AG04450 (cell line): ENCODE measurements at places on chromosomes 11 and 22.

DNA sequence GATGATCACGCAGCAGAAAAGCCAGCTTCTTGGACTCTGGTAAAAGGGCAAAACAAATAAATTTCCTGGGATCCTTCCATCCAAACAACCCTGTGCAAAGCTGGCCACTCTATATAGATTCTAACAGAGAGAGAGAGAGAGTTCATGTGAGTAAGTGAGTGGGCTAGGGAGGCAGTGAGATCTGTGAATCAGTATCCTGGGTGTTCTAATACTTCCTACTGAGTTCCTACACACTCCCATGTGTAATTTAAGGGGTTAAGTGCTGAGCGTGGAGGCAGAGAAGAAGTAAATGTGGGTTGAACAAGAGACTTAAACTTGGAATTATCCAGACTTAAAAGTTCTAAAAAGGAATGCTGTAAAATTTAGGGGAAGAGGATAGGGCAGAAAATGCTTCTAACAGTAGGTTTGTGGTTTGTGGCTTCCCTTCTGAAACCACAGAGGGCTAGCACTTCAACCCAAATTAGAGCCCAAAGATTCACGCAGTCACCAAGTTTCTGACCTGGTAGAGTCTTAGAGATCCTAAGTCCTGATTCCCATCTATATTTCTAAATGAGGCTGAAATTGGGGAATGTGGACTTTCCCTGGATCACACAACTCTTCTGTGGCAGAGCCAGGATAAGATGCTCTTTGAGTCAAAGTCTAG, 413.9 kb downstream of the TENM4 start:
- no peak for DNase-seq

DNA sequence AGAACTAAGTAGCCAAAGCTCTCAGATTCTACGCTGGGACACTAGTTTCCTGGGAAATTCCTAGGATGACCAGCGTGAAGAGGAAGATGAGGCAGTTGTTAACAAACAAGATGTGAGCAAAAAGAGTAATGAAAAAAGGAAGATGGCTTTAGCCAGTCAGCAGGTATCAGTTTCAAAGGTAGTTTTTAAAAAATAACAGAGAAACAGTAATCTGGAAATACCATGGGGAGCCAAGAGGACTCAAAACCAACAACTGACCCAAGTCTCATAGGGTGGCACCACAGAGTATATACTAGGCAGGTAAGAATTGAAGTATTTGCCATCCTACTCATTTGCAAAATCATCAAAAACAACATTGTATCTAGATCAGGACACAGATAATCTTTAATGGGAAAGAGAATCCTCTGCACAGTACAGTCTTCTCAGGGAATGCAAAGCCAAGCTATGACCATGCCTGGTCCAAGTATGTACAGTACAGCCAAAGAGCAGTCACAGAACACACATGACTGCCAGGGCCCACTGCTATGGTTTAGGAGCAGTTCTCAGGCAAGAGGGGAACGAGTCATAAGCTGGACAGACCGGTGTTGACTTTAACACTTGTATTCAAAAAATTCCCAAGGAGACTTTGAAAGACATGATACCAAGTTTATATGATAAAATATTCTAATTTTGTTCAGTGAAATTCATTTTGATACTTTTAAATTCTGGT, 20.6 kb downstream of the MSANTD4 start:
- DNase-seq: no peak

DNA sequence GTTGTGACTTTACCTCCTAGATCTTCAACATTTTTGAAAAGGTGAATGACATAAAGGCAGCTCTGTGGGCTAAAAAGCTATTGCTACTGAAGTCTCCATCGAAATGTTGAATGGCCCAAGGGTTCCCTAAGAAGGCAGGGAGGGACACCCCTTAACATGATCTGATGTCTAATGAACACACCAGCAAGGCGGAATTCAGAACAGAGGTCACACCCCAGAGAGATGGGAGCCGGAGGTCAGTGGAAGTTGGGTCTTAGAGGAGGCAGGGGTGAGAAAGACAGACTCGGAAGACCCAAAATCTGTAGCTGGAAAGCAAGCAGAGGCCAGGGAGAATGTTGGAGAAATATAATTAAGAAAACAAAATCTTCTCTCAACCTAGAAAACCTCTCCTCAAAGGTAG, 79.0 kb downstream of the TRIM29 start:
- no peak for DNase-seq

DNA sequence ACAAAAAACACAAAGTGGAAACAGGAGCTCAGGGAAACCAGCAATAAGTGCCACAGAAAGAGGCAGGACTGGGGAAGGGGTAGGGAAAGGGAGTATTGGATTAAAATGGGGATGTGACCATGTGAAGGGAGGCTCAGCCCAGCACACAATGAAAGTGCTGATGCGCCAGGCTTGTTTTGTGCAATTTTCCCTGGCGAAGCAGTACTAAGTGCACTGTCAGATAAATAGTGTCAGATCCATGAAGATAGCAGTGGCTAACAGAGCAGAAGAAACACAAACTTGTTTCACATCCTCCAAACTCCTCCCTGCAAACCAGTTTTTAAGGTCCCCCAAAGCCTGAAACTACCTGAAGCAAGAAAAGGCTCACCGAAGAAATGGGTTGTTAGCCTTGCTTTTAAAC, 50.7 kb upstream of the RAPSN start:
- DNase-seq: no peak

- DNase-seq: no peak
Measured at GRCh38 chr11:47087801-47088200, 88.9 kb downstream of the ARFGAP2 start.

- no peak for DNase-seq
Measured at GRCh38 chr11:35734669-35735410, 72.3 kb downstream of the TRIM44 start.

DNA sequence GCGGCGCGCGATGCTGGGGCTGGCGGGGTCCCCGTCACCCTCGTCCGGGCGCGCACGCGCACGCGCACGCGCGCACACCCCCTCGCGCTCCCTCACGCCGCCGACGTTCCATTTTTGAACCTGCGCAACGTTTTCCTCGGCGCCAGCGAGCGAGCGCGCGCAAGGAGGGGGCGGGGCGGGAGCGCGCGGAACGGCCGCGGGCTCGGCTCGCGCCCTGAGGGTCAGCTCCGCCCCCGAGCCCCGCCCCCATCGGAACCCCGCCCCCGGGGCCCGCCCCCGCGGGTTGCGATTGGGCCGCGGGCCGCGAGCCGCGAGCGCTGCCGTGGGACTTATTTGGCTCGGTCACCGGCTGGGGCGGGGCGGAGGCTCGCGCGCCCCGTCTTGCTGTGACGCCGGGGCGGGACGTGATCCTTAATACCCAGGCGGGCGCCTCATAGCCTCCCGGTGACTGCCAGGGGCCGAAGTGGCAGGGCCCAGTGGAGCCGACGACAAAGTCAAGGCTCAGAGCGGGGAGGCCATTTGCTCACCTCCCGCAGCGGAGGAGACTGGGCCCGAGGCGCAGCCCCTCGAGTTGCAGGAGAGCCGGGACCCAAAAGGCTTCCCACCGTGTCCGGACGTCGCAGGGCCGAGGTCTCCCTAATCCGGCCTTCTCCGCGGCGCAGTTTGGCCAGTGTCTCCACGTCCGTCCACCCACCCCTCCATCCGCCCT, at the start of gene CBX7:
TSS of gene CBX7 (minus strand) at position 170 of the 709 bp plus-strand sequence. CDS start 236 bp downstream, outside the sequence.
- DNase-seq: peak; percentile 47

DNA sequence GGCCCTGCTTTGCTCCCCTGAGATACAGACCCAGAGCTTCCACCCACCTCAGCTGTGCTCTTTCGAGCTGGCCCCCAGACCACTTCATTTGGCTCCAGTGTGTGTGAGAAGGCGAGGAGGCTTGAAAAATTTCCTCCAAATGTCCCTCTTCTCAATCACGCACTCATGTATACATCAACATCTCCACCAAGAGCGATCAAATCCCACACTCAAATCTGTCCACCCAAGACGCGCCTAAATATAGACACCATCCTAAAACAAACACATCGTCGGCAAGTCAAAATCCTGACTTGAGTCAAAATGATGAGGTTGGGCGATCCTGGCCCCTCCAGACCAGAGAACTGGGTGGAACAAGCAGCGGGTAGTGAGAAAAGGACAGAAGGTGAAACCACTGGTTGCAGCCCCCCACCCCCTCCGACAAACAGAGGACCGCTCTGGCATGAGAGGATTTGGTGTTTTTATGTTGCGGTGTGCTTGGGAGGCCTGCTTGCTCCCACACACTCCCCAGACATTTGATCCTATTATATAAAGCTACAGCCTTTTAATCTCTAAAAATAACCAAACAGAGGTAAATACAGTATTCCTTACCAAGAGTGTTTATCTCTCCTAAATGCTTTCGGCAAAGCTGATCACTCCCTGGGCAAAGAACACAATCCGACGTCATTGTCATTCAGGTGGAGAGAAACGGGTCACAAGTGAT, 10.2 kb downstream of the MN1 start:
- no peak for DNase-seq

- no peak for DNase-seq
Measured at GRCh38 chr11:91972665-91973266, 251.9 kb upstream of the FAT3 start.

- no peak for DNase-seq
Measured at GRCh38 chr22:39318507-39319283, 728 bp downstream of the RPL3 start.

GRCh38 chr11:126083829-126084607, 21.4 kb upstream of the CDON start:
- DNase-seq: no peak

- no peak for DNase-seq
Measured at GRCh38 chr11:115363921-115364320, 140.3 kb downstream of the CADM1 start.

DNA sequence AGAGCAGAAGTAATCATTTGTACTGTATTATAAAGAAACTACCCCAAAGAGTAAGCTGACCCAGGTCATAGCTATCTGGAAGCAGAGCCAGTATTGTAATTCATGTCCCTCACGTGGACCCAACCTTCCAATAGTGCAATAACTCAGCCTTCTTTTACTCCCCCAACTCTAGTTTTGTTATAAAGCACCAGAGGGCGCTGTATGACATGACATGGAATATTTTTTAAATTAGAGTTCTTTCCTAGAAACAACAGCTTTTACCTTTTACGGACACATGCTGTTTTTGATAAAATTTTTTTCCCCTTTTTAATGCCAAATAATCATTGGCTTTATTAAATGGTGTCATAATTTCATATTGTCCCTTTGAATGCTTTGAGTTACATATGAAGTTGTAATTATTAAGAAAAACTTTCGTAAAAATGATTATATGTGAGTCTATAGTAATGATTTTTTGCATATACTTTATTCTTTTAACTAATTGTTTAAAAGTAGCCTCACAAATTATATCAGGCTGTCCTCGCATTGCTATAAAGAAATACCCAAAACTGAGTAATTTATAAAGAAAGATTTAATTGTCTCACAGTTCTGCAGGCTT, 76.9 kb downstream of the DKK3 start:
- DNase-seq: peak; percentile 18

DNA sequence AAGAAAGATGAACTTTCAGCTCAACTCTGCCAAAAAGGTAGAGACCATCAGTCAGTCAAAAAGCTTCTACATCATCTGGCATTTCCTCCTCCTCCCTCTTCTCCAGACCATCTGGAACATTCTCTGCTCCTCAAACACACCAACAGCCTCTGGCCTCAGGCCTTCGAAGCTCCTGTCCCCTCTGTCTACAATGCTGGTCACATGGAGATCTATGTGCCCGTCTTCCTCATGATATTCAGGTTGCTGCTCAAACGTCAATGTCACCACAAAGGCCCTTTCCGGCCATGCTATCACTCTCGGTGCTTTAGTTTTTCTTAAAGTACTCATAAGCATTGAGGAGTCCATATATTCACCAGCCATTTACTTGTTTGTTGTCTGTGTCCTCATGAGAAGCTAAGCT, 146.2 kb downstream of the SPATA19 start:
- DNase-seq: no peak

- no peak for DNase-seq
Measured at GRCh38 chr22:45996241-45997076, 19.5 kb upstream of the WNT7B start.

GRCh38 chr11:120520091-120520822, 8.7 kb downstream of the GRIK4 start:
- DNase-seq: no peak

DNA sequence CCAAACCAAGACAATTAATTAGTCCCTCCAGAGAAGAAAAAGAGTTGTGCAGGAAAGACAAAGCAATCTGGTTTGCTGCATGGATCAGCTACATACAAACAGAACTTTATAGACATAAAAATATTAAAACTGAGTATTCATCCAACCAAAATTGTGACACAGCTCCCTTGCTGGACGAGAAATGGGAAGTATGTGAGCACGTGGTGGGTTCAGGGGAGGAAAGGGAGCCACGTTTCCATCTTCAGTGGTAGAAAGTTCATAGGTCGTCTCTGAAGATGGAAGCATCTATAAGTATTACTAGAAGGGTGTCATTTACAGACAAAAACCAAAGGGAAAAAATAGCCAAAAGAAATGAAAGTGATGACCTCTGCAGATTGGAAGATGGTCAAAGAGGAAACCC, 7.1 kb upstream of the KCNJ5 start:
- no peak for DNase-seq

- DNase-seq: peak; percentile 98
Measured at GRCh38 chr11:61971248-61972111, 4.0 kb upstream of the FTH1 start.

DNA sequence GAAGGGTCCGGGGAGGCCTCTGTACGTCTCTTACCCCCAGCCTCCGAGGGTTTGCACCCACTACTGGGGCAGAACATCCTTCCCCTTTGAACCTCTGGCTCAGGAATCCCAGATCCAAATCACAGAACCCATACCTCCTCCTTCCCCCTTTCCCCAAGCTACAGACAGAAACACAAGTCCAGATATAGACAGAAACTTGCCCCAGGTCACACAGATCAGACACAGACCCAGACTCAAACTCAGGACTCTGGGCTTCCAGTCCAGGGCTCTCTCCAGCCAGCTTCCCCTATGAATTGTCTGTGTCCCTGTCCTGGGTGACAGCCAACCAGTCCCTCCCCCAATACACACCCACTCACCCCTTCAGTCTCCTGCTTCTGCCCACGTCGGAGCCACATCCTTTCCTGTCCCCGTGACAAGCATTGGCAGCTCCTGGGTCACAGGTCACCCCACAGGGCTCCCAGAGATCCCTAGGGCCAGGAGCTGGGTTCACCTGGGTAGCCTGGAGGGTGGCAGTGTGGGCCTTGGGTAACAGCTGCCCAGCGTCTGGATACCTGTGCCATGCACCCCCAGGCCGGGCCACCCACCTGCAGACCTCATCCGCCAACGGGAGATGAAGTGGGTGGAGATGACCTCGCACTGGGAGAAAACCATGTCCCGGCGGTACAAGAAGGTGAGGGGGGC, 772 bp downstream of the TBC1D10C start:
- DNase-seq: no peak

- DNase-seq: no peak
Measured at GRCh38 chr11:94766713-94767206, 1.4 kb upstream of the AMOTL1 start.

- DNase-seq: no peak
Measured at GRCh38 chr11:21190181-21190580, 520.8 kb downstream of the NELL1 start.
